ENCODE measurements at places on chromosomes 3 and 15.

DNA sequence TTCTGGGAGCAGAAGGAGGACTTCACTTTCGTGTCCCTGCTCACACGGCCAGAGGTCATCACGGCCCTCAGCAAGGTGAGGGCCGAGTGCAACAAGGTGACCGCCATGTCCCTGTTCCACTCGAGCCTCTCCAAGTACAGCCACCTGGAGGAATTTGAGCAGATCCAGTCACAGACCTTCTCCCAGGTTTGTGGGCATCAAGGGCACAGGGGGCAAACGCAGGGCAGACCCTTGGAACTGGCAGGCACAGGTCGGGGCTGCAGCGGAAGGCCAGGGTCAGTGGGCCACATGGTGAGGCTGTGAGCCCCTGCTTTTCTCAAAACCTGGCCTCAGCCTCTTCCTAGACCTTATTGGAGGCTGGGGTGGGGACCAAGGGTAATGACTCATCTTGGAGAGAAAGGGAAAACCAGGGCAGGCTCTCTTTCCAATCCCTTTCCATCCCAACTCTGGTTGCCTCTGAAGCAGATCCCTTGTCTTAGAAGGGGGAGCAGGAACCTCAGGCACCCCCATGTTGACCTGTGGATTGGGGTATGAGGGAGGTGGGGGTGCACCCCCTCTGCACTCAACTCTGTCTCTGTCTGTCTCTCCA, 29.5 kb downstream of the DNAH1 start:
- no peak for DNase-seq

DNA sequence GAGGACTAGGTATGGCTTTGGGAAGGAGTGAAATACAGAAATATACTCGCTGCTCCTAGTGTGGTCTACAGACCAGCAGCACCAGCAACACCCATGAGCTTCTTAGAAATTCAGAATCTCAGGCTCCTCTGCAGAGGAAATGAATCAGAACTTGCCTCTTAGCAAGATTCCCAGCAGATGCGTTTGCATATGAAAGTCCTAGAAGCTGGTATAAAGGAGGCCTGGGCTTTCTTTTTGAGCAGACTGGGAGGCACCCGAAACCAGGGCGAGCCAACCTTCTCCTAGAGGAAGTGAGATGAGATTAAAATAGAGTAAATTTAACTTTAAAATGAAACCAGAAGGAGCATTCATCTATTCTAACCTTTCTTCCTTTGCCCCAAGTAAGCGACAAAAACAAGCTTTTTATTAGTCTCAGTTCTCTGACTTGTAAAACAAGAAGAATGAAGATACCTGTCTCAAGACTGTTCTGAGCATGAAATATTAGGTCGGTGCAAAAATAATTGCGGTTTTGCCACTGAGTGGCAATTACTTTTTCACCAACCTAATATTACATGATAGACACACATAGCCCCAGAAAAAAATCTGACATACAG, 140.0 kb downstream of the PDZRN3 start:
- DNase-seq: no peak

DNA sequence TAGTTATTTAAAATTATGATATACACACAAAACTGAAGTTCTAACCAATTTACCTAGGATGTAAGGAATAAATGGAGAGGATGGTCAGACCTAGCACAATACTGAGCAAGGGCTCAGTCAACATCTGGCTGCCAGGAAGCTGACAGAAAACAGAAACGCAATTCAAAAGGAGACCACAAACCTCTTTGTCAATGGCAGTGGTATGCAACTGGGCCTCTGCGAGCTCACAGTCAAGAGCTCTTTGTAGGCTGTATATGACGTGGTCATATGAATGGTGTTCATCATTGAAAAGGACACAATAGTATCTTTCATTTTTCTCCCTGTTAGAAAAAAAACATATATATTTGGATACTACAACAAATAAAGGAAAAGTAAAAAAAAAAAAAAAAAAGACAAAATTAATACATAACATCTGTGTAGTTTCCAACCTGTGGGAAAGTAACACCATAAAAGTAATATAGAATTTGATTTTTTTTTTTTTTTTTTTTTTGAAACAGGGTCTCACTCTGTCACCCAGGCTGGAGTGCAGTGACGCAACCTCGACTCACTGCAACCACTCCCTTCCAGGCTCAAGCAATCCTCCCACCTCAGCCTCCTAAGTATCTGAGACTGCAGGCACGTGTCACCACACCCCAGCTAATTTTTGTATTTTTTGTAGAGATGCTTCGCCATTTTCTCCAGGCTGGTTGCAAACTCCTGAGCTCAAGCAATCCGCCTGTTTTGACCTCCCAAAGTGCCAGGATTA, 37.9 kb downstream of the UBR1 start:
- no peak for DNase-seq

DNA sequence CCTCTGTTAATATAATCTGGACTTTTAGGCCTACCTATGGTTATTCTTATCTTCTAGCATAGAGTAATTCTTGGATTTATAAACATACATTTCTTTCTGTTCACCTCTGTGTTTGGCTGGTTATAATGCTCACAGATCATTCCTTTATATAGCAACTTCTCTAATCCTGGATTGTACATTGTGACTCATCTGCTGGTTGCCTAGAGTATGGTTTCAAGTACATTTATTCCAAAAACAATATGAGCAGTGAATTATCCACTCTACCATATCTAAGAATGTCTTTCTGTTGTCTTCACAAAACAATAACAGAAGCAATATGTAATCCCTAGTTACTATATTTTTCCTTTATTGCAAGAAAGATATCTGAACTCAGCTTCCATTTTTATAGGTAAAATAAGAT, 35.3 kb downstream of the FSIP1 start:
- peak; percentile 78 for DNase-seq

GRCh38 chr15:71192816-71193215, 77.5 kb downstream of the THSD4 start:
- DNase-seq: no peak

DNA sequence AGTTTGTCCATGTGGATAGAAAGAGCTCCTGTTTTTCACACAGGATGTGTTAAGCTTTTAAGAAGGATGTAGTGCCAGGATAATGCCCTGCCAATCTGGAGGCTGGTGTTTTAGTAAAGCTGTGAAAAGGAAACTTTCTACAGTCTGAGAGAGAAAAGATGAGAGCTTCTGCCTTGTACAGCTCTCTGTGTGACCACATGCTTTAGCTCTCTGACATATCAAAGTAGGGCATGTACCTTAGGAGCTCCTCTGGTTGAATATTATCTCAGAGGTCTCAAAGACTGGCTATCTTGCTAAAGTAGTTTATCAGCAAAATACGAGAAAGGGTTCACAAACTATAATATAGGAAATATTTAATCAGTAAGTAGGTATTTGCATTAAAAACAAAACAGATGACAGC, 30.4 kb downstream of the CDIN1 start:
- no peak for DNase-seq

DNA sequence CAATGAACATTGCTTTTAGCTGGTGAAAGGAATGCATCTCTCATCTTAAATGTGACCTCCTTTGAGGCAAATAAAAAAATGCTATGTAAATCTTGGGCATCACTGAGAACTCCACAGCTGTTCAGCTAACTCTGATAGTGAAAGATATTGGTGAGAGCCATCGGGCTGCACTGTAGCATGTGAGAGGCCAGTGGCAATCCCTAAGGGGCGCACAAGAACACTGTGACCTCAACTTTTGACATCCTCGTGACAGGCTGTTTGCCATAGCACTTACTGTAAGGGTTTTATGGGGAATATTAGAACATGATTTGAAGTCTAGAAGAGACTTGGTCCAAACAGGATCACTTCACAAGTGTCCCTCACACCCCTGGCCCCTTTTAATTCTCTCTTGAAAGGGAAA, 697.9 kb downstream of the MCTP2 start:
- DNase-seq: no peak

- DNase-seq: peak; percentile 32
Measured at GRCh38 chr3:142315083-142315482, 89.7 kb upstream of the GK5 start.

- no peak for DNase-seq
Measured at GRCh38 chr15:76163457-76164295, 103.9 kb downstream of the TMEM266 start.

- DNase-seq: no peak
Measured at GRCh38 chr3:53259427-53260259, 3.8 kb upstream of the TKT start.

DNA sequence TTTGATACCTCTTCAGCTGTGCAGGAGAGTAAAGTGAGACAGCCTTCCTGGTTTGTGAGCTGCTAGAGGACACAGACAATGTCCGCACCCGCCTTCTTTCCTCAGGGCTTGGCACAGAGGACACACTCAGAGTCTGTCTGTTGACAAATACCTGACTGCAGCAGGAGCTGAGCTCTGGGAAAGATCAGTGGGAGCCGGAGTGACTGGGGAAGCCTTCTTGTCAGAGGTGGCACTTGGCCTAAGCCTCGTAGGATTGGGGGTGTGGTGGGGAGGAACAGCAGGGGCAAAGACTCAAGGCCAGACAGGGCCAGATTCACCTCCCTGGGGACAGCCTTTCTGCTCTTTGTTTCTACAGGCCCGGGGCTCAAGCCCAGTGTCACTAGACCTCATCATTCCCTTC, 3.3 kb upstream of the IL17RC start:
- DNase-seq: no peak

- no peak for DNase-seq
Measured at GRCh38 chr3:177145381-177145780, 51.9 kb downstream of the TBL1XR1 start.
